ENCODE measurements at places on chromosomes 13 and 19.
A peak's percentile ranks its signal among the peaks of the same experiment; 100 is the strongest.

GRCh38 chr13:45143346-45143751 lies 23.0 kb downstream of the GTF2F2 start:
- DNase-seq: no peak

DNA sequence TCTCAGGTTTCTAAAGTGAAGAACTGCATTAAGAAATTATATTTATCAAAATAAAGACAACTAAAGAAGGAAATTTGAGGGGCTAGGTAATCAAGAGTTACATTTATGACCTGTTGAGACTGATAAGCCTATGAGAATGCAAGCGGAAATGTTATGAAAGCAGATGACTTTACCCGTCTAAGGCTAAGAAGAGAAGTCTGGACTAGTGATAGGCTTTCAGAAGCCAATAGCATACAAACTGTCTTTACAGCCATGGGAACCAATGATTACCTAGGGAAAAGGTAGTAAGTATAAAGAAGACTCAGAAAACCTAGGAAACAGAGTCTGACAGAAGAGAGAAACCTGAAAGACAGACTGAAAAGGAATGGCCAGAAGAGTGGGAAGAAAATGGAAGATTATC lies 11.2 kb downstream of the TSC22D1 start:
- no peak for DNase-seq

GRCh38 chr19:30167206-30167868 lies 204.8 kb upstream of the ZNF536 start:
- DNase-seq: peak; percentile 85

DNA sequence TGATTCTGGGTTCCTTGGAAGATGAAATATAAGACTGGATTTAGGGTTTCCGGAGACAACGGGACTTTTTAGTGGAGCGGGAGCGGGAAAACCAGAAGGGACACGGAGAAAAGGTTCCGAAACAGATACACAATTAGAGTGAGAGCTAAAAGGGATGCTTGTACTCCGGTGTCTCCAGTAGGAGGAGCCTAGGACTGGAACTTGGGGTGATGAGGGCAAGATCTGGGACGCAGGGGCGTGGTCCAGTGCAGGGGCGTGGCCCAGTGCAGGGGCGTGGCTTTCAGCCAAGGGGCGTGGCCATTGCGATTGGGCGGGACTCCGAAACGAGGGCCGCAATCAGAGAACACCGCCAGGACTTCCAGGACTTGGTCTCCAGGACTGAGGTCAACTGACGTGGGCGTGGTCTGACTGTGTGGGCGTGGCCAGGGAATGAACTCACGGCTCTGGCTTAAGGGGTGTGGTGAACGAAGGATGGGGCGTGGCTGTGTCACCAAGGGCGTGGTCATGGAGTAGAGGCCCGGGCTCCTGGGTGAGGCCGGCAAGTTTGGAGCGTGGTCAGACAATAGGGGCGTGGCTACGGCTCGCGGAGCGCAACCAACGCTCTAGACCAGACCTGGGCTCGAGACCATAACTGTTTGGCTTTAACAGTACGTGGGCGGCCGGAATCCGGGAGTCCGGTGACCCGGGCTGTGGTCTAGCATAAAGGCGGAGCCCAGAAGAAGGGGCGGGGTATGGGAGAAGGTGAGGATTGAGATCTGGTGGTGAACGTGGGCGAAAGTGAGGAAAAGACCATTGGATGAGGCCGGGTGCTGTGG lies at the start of gene DKKL1:
TSS of gene DKKL1 (plus strand) at position 610 of the 815 bp plus-strand sequence. CDS start at position 732, 122 bp downstream.
- peak; percentile 100 for DNase-seq

DNA sequence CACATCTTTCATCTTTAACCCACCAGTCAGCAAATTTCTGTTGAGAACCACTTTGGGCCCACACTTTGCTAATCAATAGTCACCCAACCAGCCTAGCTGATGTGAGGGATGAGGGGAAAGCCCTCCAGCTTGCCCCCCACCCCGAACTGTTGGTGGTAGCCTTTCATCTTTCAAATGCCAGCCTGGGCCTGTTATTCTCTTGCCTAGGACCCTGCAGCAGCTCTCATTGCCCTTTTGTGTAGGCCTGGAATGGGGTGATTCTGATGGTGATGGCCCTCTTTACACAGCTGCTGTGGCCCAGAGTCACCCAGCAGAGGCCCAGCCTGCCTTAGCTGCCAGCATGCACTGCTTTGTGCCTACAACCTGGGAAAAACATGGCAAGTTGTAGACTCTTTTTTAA lies 294.5 kb downstream of the SLC7A1 start:
- no peak for DNase-seq

DNA sequence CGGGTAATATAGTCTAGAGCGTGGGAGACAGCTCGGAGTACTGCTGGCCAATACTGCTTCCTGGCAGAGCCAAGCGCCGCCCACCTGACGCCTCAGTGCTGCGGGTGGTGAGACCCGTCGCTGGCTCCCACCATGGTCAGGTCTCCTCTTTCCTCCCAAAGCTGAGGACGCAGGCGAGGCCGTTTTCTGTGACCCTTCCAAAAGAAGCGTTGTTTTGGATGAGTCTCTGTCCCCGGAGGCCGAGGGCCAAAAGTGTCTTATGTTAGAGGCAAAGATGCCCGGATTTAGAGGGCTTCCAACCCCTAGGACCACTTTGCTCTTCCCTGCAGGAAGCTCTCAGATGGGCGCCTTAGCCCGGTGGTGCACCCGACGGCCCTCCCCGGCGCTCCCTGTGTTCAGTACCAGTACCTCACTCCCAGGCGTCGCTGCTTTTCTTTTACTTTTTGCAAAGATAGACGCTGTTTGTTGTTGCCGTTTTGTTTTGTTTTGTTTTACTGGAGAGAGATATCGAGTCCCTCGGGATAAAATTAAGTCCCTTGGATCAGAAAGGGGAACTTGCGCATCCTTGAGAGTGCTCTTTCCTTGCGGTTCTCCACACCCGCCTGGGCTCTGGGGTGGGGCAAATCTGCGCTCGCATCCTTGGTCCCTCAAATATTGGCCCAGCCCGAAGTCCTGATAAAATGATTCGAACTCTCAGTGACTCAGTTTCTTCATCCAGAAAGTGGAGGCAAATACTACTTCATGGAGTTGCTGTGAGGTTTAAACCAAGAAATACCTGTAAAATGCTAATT lies 7.0 kb downstream of the PDX1 start:
- DNase-seq: no peak

Measured in vagina (tissue), 2 donors.